ENCODE measurements at places on chromosomes 16 and 17. TPM values are rescaled to one million over a fixed set of nuclear protein-coding genes. Genes with fewer than 3 reads are reported as not detected.

Gene EPOP
- total RNA-seq, result 1.3 TPM

Gene ANKRD40CL
- not detected for total RNA-seq

Gene LPO
- total RNA-seq, result not detected

Gene GAST
- not detected for total RNA-seq

Gene IRF8
- total RNA-seq, result 12.5 TPM

Gene COL1A1
- 400 TPM for total RNA-seq

Gene LRRC46
- not detected for total RNA-seq

Gene ITGAL
- 7.9 TPM for total RNA-seq

Gene MEIOC
- total RNA-seq, result not detected

Gene ODAD4
- 1.4 TPM for total RNA-seq

Gene IRX5
- total RNA-seq, result 0.91 TPM

Gene ZNF213
- total RNA-seq, result 8.0 TPM

Gene CENPX
- 31.0 TPM for total RNA-seq

Gene AGRP
- total RNA-seq, result not detected

Gene TNP2
- not detected for total RNA-seq

DNA sequence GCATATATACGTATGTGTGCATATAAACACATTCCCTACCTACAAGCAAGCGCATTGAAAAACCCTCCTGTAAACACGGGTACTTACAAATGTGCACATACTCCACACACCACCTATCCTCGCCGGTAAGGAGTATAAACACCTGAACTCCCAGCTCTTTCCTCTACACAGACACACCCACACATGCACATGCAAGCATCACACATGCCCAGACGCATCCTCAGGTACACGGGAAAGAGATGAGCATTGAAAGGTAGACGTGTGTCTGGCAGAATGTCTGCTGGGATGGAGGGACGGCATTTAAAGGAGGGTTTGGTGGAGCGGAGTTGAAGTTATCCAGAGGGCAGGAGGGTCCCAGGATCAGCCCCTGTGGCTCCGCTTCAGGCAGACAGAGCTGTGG lies 4.7 kb upstream of the SMTNL2 start:
- no peaks in the 10 kb centered on the region for H3K4me1 ChIP-seq
- DNase-seq, result no peak
- H3K27ac ChIP-seq, result no peak overlapping the region
- no peaks in the 10 kb centered on the region for H3K36me3 ChIP-seq
- H3K27me3 ChIP-seq, result no peaks in the 10 kb centered on the region

- H3K4me3 ChIP-seq, result no peak overlapping the region
These were observed 18.0 kb downstream of the HS3ST3B1 start for GRCh38 chr17:14318918-14319205.

GRCh38 chr16:1556254-1556653 lies 22.8 kb downstream of the TMEM204 start:
- no peak overlapping the region for H3K4me3 ChIP-seq
- H3K4me1 ChIP-seq, result no peaks in the 10 kb centered on the region
- no peaks in the 10 kb centered on the region for H3K27me3 ChIP-seq
- H3K36me3 ChIP-seq, result peaks cover 6% of the 10 kb centered on the region

DNA sequence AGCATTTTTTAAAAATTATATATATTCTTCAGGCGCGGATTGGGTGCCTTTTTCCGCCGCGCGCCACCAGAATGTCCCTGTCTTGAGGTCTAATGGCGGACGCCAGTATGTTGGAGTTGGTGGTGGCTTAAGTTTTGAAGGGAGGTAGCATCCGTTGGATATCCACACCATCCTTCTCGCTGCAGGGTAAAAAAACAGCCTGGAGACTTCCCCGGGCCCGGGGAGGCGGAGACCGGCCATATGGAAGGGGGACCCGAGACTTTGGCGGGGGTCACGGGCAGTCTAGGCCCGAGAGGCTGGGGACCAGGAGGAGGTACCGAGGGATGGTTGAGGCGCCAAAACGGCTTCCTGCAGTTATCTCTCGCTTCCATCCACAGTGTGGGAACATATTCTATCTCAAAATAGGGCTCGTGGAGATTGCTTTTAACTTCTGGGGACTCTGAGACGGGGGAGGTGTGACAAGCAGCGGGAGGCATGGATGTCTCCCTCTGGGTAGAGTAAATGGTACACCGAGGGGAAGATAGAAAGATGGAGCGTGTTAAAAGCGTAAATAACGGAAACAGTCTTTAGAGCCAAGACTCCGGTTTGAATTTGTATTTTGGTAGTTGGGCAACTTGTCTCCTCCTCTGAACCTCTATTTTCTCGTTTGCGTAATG lies at the start of gene SF3B3:
SF3B3 (plus strand) TSS at position 74 of the 656 bp plus-strand sequence. CDS start 2,841 bp downstream, outside the sequence.
- H3K4me3 ChIP-seq, result peak within 1 kb of the TSS; percentile 94
- peaks cover 5% of the 10 kb centered on the region for H3K4me1 ChIP-seq
- H3K36me3 ChIP-seq, result no peaks in the 10 kb centered on the region
- peak within 1 kb of the TSS; percentile 75 for H3K27ac ChIP-seq

DNA sequence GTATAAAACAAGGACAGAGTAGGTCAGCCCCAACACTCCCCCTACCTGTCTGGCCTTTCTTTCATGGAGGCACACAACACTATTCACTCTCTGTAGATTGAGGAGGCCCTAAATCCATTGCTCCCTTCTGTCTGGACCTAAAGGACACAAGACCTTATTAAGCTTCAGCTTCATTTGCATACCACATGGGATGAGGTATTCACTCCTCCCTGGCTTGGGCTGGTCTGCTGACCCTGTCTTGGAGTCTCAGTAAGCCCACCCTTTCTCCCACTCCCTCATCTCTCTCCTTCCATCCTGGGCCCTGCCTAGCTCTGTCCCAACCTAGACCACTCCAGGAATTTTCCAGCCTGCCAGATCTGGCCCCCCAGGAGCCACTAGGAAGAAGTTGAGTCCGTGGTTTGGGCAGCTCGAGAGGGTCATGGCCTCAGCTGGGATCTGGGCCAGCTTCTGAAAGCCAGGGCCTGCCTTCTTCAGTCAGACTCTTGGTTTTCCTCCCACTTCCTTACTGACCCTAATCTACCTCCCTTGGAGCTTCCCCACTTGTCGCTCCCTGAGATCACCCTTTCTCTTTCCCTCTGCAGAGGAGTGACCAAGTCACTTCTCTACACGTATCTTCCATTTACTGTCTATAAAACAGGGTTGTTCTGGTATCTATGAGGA lies 6.5 kb upstream of the LLGL1 start:
- no peaks in the 10 kb centered on the region for H3K4me1 ChIP-seq
- no peak overlapping the region for H3K27ac ChIP-seq
- DNase-seq, result no peak
- no peaks in the 10 kb centered on the region for H3K27me3 ChIP-seq

- H3K27ac ChIP-seq, result no peak overlapping the region
- peaks cover 22% of the 10 kb centered on the region for H3K36me3 ChIP-seq
- H3K4me3 ChIP-seq, result no peak overlapping the region
- H3K4me1 ChIP-seq, result no peaks in the 10 kb centered on the region
- no peaks in the 10 kb centered on the region for H3K27me3 ChIP-seq
These were observed 5.3 kb upstream of the HSF5 start for GRCh38 chr17:58493506-58493905.

GRCh38 chr17:57138956-57139576 lies 54.0 kb downstream of the AKAP1 start:
- H3K4me1 ChIP-seq, result no peaks in the 10 kb centered on the region
- no peaks in the 10 kb centered on the region for H3K36me3 ChIP-seq
- H3K27me3 ChIP-seq, result no peaks in the 10 kb centered on the region
- H3K27ac ChIP-seq, result no peak overlapping the region
- H3K4me3 ChIP-seq, result no peak overlapping the region

- no peaks in the 10 kb centered on the region for H3K27me3 ChIP-seq
- H3K4me3 ChIP-seq, result no peak overlapping the region
- no peak overlapping the region for H3K27ac ChIP-seq
- peaks cover 11% of the 10 kb centered on the region for H3K36me3 ChIP-seq
- H3K4me1 ChIP-seq, result no peaks in the 10 kb centered on the region
These were observed 36.5 kb downstream of the PIPOX start for GRCh38 chr17:29079433-29079832.

GRCh38 chr16:70258946-70259345 lies 7.2 kb upstream of the EXOSC6 start:
- no peak for DNase-seq
- no peaks in the 10 kb centered on the region for H3K4me1 ChIP-seq
- H3K27ac ChIP-seq, result no peak overlapping the region
- H3K27me3 ChIP-seq, result no peaks in the 10 kb centered on the region

DNA sequence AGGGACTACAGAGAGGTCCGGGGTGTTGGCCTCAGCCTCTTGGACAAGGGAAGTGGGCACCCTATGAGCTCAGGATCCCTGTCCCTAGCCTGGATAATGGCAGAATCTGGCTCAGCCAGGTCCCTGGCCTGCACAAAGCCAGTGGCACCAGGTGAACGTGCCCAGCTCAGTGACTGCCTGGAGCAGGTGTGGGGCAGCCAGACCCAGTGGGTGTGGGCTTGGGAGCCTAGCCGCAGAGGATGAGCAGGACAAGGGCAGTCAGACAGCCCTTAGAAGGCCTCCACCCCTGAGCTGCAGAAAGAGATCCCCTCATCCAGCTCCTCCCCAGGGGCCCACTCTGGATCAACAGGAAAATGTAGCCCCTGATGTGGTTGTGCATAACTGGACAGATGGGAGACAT lies 585.3 kb downstream of the KCNJ18 start:
- no peaks in the 10 kb centered on the region for H3K27me3 ChIP-seq
- DNase-seq, result peak; percentile 59
- no peaks in the 10 kb centered on the region for H3K36me3 ChIP-seq
- H3K4me3 ChIP-seq, result no peak overlapping the region
- H3K4me1 ChIP-seq, result no peaks in the 10 kb centered on the region
- no peak overlapping the region for H3K27ac ChIP-seq

DNA sequence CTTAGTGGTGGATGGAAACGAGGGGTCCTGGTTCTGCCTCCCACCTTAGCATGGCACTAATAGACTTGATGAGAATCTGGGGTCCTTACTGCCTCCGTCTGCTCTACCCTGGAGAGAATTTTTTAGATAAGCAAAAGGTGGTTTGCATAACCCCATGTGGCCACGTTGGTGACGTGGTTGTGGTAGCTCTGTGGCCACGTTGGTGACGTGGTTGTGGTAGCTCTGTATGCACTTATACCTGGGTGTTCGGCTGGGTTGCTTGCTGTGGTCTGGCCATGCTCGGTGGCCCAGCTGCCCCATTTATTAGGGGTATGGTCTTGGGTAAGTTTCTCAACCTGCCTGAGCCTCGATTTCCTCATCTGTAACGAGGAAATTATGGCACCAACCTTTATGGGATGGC lies 13.0 kb downstream of the SPIRE2 start:
- H3K27ac ChIP-seq, result no peak overlapping the region
- H3K4me3 ChIP-seq, result no peak overlapping the region
- H3K36me3 ChIP-seq, result no peaks in the 10 kb centered on the region
- H3K27me3 ChIP-seq, result no peaks in the 10 kb centered on the region

DNA sequence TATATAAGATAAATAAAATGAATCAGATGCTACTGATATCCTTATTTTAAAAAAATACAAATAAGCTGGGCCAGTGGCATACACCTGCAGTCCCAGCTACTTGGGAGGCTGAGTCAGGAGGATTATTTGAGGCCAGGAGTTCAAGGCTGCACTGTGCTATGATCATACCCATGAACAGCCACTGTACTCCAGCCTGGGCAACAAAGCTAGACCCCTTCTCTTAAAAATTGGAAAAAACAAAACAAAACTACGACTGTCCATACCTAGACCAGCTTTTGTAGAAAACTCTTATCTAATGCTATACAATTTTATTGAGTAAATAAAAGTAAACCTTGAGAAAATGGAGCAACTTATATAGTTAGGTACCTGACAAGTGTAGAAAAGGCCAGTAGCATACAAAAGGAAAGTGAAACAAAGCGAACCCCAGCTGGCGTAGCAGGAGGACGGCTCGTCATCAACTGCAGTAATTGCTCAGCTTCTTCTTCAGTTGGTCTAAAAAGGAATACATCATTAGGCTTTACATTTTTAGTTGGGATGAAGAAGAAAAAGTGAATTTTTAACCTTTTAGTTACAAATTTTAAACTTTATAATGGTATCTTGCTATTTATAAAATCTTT lies 23.6 kb downstream of the INTS2 start:
- H3K27ac ChIP-seq, result no peak overlapping the region
- no peak overlapping the region for H3K4me3 ChIP-seq
- no peak for DNase-seq
- no peaks in the 10 kb centered on the region for H3K4me1 ChIP-seq

- no peak overlapping the region for H3K27ac ChIP-seq
- no peak overlapping the region for H3K4me3 ChIP-seq
- H3K4me1 ChIP-seq, result no peaks in the 10 kb centered on the region
- no peaks in the 10 kb centered on the region for H3K36me3 ChIP-seq
- H3K27me3 ChIP-seq, result no peaks in the 10 kb centered on the region
- no peak for DNase-seq
These were observed 47.4 kb upstream of the LHX1 start for GRCh38 chr17:36889770-36890349.

- H3K36me3 ChIP-seq, result no peaks in the 10 kb centered on the region
- H3K4me1 ChIP-seq, result no peaks in the 10 kb centered on the region
These were observed 60.4 kb downstream of the PLXDC1 start for GRCh38 chr17:39090908-39091665.

DNA sequence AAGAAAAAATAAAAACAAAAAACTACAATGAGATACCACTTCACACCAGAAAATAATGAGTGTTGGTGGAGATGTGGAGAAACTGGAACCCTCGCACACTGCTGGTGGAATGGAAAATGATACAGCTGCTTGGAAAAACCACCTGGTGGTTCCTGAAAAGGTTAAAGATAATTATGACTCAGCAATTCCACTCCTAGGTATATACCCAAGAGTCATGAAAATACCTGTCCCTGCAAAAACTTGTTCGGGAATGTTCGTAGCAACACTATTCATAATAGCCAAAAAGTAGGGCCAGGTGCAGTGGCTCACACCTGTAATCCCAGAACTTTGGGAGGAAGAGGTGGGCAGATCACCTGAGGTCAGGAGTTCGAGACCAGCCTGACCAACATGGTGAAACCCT lies 8.1 kb upstream of the ITGAE start:
- H3K27me3 ChIP-seq, result no peaks in the 10 kb centered on the region
- no peak overlapping the region for H3K4me3 ChIP-seq
- H3K4me1 ChIP-seq, result no peaks in the 10 kb centered on the region
- no peak for DNase-seq
- H3K36me3 ChIP-seq, result no peaks in the 10 kb centered on the region

DNA sequence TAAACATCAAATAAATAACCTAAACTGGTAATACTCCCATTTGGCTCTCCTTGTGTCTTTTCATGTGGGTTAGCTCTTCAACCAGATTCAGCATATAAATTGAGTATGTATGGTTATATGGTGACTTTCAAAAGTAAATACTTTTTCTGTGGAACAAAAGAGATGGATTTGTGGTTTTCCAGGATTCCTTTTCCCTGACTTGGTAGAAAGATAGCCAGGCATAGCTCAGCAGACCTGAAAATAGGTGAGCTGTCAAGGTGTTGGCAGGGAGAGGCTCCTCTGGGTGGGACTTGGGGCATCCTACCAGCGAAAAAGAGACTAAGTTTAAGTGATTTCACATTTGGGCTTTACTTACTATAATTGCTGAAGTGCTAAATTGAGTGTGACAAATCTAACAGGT lies 80.3 kb downstream of the FTO start:
- no peak overlapping the region for H3K4me3 ChIP-seq
- peaks cover 2% of the 10 kb centered on the region for H3K4me1 ChIP-seq
- no peak for DNase-seq
- no peaks in the 10 kb centered on the region for H3K36me3 ChIP-seq

GRCh38 chr17:63842173-63842539 lies 329 bp downstream of the SMARCD2 start:
- H3K4me3 ChIP-seq, result peak overlapping the region; percentile 75
- peak; percentile 84 for DNase-seq
- H3K27me3 ChIP-seq, result no peaks in the 10 kb centered on the region
- H3K4me1 ChIP-seq, result peaks cover 2% of the 10 kb centered on the region
- no peaks in the 10 kb centered on the region for H3K36me3 ChIP-seq

GRCh38 chr16:82936941-82937551 lies 310.3 kb downstream of the CDH13 start:
- no peak overlapping the region for H3K27ac ChIP-seq
- no peak for DNase-seq
- H3K36me3 ChIP-seq, result no peaks in the 10 kb centered on the region
- H3K4me3 ChIP-seq, result no peak overlapping the region

Data from aorta (tissue), 5 donors.